ENCODE measurements at places on chromosomes 4 and X.

GRCh38 chr4:54838301-54838700 is 180.5 kb downstream of the KIT start:
- peaks cover 2% of the 10 kb centered on the region for H3K27me3 ChIP-seq
- no peaks in the 10 kb centered on the region for H3K4me1 ChIP-seq
- H3K4me3 ChIP-seq = no peak overlapping the region
- DNase-seq = no peak
- no peak overlapping the region for H3K27ac ChIP-seq

DNA sequence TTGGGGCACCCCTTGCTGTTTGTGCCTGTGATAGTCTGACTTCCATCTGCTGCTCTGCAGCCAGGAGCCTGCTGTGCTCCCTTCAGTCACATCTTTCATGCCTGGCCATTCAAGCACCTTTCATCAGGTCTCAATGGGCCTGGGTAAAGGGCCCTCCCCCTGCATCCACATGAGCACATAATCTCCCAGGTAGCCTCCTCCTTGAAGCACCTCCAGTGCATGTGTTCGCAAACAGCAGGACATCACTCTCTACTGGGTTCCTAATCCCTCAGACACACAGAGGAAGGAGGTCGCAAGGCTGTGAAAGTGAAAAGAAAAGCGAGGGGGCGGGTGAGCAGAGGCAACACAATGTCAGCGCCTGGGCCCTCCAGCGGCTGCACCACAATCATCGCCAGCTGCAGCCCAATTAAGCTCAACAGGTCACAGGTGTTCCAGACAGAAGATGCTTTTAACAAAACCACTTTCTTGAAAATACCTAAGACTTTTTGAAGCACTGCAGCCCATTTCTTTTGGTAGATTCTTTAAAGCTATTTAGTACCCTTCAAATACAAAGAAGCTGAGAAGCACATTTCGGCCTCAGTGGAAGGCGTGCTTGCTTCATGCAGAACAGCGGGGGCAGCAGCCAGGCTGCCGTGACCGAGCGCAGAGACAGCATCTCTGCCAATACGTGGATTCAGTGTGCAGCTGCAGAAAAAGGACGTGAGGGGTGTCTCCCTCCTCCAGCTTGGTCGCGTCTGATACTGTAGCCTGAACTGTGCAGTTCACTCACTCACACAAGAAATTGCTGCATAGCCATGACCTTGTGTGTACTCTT is 92.2 kb upstream of the SPRY1 start:
- peak overlapping the region; percentile 63 for H3K4me3 ChIP-seq
- peaks cover 28% of the 10 kb centered on the region for H3K4me1 ChIP-seq
- peak overlapping the region; percentile 74 for H3K27ac ChIP-seq
- peaks cover 2% of the 10 kb centered on the region for H3K27me3 ChIP-seq
- no peaks in the 10 kb centered on the region for H3K36me3 ChIP-seq

- H3K4me1 ChIP-seq = no peaks in the 10 kb centered on the region
- H3K27me3 ChIP-seq = no peaks in the 10 kb centered on the region
- H3K36me3 ChIP-seq = no peaks in the 10 kb centered on the region
- H3K27ac ChIP-seq = no peak overlapping the region
- DNase-seq = no peak
- H3K4me3 ChIP-seq = no peak overlapping the region
These were observed 151.9 kb upstream of the DIPK2B start for GRCh38 chrX:45352611-45353010.

DNA sequence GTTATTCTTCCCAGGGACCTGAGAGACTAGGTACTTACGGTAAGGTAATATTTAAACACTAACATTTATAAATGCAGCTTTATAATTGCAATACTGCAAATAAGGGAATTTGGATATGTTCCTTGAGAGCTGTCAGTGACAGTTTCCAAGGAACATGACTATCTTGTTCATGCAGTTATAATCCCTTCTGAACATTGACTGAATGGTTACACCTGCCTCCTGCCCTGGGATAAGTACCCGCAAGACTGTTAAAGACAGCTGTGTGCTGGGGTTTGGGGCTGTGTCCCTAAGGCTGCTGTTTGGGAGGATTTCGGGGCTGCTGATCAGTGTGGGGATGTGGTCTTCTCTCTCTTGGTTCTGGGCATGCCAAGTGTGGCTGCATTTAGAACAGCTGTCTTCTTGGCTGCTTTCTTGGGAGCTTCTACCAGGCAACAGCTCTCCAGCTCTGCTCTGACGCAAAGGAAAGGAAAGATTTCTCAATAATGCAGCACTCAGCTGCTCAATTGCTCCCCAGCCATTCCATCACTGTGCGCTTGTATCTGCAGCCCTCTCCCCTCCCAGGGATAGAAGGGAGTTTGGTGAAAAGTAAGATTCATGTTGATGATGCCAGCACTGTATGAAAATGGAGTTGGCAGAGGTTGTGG is 298.8 kb upstream of the TAPT1 start:
- no peak overlapping the region for H3K27ac ChIP-seq
- H3K4me1 ChIP-seq = peaks cover 5% of the 10 kb centered on the region

- no peak overlapping the region for H3K27ac ChIP-seq
- H3K4me3 ChIP-seq = no peak overlapping the region
- no peaks in the 10 kb centered on the region for H3K27me3 ChIP-seq
- no peak for DNase-seq
- no peaks in the 10 kb centered on the region for H3K36me3 ChIP-seq
These were observed 2108.9 kb upstream of the TENM3 start for GRCh38 chr4:180134091-180134866.

DNA sequence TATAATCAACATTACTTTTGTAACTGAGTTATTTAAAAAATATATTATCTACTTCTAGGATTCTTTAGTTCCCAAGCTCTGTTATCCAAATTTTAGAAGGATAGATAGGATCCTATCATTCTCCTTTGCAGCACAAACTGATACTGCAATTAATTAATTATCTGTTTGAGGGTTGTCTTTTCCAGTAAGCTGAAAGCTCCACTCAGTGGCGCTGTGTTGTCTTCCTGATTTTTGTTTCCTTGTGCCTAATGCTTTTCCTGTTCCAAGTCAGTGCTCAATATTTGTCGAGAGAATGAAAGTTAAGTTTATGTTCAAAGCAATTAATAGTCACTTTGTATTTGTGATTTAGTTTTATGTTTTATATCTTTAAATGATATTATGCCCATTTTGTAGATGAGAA is 107.4 kb upstream of the ANK2 start:
- peaks cover 5% of the 10 kb centered on the region for H3K36me3 ChIP-seq
- peak overlapping the region; percentile 65 for H3K27ac ChIP-seq
- H3K27me3 ChIP-seq = peaks cover 5% of the 10 kb centered on the region
- H3K4me1 ChIP-seq = peaks cover 50% of the 10 kb centered on the region

DNA sequence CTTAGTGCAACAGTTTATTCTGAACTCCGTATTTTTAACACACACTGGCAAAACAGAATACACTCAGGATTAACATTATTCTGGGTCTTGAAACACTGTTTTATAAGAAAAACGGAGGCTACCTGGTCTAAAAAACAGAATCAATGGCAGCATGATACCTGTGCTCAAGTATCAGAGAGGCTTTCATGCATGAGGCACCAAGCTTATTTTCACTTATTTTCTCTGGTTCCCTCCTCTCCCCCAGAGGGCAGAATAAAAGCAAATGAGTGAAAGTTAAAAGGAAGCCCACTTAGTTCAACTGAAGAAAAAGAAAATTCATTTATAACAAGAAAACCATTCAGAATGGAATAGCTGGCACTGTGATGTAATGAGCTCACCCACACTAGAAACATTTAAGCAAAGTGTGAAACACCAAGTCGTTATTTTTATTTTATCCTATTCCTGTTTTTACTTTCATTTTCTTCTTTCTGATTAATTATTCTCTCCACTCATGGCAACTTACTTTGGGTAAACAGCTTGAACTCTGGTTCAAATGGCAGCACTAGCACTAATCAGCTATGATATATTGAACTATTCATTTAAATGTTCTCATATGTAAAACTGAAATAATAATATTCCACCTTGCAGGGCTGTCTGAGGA is 211.8 kb downstream of the PPP3CA start:
- H3K27me3 ChIP-seq = no peaks in the 10 kb centered on the region
- H3K4me3 ChIP-seq = no peak overlapping the region
- H3K36me3 ChIP-seq = no peaks in the 10 kb centered on the region
- no peaks in the 10 kb centered on the region for H3K4me1 ChIP-seq
- H3K27ac ChIP-seq = no peak overlapping the region
- DNase-seq = no peak

DNA sequence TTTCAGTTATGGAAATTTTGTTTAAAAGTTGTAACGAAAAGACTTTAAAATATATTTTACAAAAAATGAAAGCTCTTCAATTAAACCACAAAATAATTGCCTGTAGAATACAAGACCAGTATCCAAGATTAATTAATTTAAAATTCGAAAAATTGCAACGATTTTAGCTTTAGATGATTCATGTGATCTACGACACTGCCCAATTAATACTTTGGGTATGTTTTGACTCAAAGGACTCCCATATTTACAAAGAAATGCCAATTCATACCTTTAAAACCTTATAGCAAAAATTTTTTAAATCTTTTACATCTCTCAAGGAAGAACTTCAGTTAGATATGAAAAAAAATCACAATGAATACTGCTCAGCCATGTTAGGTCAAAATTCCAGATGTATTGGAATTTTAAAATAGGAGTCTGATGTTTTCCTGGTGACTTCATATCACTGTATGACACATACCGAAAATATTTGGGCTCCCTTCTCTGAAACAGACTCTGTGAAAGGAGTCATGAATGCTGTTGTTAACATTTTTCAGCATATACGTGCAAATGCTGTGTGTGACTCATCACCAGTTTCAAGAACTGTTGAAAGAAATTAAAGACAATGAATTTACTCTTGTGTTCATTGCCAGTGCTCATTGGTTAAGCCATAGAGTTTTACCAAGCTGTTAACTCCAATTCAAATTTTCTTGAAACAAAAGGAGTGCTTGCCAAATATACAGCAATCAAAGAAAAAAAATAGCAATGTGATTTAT is 13.8 kb upstream of the SMS start:
- DNase-seq = no peak
- no peaks in the 10 kb centered on the region for H3K4me1 ChIP-seq
- H3K27ac ChIP-seq = no peak overlapping the region
- peaks cover 1% of the 10 kb centered on the region for H3K27me3 ChIP-seq
- no peak overlapping the region for H3K4me3 ChIP-seq

Data from glutamatergic neuron (in vitro differentiated cells).